Stomach (tissue), 19 donors: ENCODE measurements at places on chromosomes 4 and X.

- no peak for DNase-seq
Observed at GRCh38 chrX:109190542-109190941, 291.3 kb downstream of the GUCY2F start.

- no peak for DNase-seq
Observed at GRCh38 chrX:1601051-1601767, 9.8 kb downstream of the AKAP17A start.

DNA sequence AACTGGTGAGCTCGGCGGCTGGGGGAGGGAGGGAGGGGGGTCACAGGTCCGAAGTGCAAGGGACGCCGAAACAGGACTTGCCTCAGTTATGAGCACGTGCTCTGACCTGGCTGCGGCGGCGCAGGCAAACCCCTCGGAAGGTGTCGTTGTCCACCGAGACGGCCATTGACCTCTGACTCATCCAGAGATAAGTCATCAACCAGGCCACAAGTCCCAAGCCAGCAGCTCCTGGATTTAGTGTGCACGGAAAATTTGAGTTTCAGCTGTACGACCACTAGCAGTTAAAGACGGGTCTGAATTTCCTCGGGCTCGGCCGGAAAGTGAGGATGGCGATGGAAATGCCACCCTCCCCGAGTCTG is 674 bp downstream of the SH3D19 start:
- peak; percentile 80 for DNase-seq

- DNase-seq = no peak
Observed at GRCh38 chr4:4436244-4436823, 49.4 kb downstream of the NSG1 start.

GRCh38 chr4:8745005-8745790 is 126.4 kb downstream of the HMX1 start:
- DNase-seq = no peak

DNA sequence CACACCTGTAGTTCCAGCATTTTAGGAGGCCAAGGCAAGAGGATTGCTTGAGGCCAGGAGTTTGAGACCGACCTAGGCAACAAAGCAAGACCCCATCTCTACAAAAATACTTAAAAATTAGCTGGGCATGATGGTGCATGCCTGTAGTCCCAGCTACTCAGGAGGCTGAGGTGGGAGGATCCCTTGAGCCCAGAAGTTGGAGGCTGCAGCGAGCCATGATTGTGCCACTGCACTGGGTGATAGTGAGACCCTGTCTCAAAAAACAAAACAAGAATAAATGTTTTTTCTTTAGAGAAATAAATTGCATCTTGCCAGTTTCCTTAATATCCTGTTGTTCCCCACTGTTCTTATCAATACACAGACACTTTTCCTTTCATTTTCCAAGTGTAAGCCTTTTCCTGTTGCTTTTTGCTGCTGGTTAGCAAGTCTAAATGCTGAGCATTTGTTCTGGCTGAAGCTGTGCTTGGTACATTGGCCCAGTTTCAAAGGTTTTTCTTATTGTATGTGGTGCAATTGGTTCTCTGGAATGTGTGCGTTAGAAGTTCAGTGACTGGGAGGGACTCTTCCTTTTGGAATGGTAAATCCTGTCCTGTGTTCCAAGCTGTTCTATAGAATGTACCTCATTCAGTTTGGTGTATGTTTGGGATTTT is 98.2 kb downstream of the AFF1 start:
- DNase-seq = no peak

DNA sequence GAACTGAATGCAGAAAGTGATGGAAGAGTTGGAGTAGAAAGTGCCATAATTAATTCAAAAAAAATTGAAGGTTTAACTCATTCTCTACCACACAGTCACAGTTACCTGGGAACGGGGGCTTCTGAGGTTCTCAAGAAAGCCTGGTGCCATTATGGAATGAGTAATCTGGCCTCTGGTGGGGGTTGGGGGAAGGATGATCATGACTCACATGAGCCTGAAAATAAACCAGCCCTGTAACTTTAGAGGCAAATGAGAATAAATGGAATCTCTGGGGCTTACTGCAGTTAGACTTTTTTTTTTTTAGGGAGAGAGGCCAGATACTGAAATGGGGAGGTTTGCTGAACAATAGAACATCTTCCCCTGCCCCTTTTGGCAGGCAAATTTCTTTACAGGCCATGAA is 55.3 kb downstream of the SOD3 start:
- no peak for DNase-seq

DNA sequence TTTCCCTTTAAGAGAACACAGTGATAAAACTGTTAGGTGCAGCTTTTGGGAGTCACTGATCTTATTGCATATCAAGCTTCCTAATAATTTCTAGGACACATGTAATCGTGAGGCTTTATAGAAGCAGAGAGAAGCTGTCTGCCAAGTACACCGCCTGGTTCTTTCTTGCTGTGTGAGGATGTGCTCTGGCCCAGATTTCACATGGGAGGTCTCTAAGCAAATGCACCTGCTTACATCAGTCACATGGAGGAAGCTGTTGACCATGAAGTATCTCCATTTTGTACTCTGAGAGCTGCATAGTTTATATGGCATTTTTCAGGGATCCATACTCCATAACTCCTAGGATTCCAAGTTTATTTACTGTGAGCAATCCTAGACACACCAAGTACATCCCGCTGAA is 37.1 kb downstream of the RGS12 start:
- no peak for DNase-seq

GRCh38 chr4:38804654-38805295 is at the start of gene TLR1:
TLR1 (minus strand) TSS chr4:38804791; CDS start chr4:38798831, 5,960 bp downstream.
- DNase-seq = no peak
